Stimulated activated CD8-positive, alpha-beta memory T cell treated with anti-CD3 and anti-CD28 coated beads, Interleukin-7, amount 100 ng/mL, for 1 hour (primary cell): ENCODE measurements at places on chromosomes 6 and 20.

DNA sequence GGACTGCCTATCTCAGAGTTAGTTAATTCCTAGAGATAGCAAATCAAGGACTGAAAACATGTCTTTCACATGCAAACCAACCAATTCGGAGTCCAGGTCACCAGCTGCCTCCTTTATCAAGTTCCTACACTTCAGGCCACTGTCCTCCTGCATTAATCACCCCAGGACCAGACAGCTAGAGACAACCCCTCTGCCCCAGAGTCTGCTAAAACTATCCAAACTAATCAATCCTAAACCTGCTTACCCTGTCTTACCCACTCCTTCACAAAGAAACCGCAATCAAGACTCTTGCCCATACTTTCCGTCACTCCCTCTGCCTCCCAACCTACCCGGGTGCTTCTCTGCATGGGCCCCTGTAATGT is 207.0 kb downstream of the HIVEP2 start:
- DNase-seq: no peak

DNA sequence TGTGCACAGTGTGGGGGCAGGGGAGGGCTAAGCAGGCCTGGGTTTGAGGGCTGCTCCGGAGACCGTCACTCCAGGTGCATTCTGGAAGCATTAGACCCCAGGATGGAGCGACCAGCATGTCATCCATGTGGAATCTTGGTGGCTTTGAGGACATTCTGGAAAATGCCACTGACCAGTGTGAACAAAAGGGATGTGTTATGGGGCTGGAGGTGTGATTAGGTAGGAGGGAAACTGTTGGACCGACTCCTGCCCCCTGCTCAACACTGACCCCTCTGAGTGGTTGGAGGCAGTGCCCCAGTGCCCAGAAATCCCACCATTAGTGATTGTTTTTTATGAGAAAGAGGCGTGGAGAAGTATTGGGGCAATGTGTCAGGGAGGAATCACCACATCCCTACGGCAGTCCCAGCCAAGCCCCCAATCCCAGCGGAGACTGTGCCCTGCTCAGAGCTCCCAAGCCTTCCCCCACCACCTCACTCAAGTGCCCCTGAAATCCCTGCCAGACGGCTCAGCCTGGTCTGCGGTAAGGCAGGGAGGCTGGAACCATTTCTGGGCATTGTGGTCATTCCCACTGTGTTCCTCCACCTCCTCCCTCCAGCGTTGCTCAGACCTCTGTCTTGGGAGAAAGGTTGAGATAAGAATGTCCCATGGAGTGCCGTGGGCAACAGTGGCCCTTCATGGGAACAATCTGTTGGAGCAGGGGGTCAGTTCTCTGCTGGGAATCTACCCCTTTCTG is 44.0 kb upstream of the TTPAL start:
- DNase-seq: no peak

- DNase-seq: no peak
These were observed 39.7 kb upstream of the IRF4 start for GRCh38 chr6:351867-352289.

DNA sequence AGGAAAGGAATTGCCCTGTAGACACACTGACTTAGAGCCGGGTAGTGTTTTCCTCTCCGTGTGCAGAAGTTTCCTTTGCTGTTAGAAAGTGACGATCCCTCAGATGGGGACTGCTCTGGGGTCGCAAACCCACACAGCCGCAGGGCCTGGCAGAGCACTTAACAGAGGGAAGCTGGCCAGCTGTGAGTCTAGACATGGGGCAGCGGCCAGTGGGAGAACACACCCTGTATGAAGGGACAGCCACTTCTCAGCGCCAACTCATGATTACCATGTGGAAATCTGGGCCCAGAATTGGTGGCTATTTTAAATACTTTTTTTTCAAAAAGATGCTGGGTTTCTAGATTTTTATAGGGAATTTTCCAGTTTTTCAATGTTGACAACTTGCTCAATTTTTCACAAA is 39.4 kb downstream of the SLC9A8 start:
- no peak for DNase-seq

DNA sequence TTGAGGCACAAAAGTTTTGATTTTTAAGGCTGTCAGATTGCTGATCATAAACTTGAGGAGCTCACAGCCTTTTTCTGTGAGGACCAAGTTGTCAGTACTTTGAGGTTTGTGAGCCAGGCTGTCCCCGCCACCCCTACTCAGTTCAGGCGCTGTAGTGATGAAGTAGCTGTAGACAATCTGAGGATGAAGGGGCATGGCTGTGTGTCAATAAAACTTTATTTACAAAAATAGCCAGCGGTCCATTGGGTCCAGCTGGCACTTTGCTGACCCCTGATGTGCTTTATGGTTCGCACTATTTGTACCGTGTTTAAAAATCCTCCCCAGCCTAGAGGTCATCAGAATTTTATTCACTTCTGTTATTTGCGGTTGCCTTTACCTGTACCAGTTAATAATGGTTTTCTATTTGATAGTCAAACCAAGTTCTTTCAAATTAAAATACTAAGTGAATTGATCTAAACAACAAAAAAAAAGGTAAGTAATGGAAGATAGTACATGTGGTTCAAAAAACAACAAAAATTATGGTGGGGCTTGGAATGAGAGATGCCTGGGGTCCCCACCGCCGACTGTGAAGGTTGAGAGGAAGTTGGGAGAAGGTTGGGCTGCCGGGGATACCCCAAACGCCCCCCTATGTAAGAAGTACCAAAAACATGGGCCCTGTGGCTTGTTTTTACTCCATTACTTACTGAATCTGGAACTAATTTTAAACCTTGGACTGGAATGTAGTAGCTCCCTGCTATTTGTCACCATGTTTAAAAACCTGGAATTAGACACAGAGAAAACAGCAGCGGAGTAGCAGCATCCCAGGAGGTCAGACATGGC is 123.6 kb downstream of the SYCP2 start:
- no peak for DNase-seq

DNA sequence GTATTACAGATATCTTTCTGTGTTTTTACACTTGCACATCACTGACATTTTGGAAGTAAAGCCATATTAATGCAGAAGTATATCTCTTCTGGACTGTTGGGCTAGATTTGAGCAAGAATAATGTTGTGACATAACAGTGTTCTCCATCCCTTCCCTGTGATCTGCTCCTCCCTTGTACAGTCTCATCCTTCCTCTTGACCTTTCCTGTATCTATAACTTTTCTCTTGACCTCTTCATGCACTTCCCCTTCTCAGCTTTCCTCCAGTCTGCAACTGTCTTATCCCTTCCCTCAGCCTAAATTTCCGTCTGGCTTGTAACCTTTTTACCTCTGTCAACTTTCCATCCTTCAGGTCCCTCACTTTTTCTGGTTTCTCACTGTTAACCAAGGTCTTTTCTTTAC is 29.8 kb downstream of the NCOA3 start:
- no peak for DNase-seq

DNA sequence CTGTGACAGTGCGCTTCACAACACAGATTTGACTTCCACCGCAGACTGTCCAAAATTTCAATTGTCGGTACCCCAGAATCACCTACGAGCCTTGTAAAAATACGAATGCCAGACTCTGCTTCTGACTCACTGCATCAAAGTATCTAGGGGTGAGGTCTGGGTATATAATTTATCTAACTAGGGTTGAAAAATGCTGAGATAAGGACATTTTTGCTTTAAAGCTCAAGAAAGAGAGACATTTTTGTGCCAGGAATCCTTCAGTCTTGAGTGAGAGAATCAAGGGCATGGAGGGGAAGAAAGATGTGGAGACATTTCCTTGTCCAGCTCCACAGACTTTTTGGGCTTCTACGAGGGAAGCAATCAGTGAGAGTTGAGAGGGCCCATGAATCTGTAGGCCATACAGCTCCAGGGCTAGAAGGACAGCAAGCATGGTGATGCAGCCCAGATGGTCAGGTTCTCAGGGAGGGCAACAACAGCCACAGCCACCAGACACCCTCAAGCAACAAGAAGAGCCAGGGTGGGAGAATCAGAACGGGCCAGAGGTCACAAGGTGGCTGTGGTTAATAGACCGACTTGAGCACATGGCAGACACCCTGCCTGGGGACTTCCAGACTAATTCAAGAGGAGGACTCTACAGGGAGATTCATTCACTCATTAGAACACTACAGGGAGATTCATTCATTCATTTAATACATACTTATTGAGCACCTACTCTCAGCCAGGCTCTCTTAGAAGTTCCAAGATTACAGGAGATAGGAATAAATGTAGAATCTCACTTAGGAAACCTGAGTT is 211.1 kb upstream of the PRDM1 start:
- DNase-seq: no peak
